NCI-H2029 (cell line): ENCODE measurements at places on chromosomes 11 and 22.
A peak's percentile ranks its signal among the peaks of the same experiment; 100 is the strongest.

DNA sequence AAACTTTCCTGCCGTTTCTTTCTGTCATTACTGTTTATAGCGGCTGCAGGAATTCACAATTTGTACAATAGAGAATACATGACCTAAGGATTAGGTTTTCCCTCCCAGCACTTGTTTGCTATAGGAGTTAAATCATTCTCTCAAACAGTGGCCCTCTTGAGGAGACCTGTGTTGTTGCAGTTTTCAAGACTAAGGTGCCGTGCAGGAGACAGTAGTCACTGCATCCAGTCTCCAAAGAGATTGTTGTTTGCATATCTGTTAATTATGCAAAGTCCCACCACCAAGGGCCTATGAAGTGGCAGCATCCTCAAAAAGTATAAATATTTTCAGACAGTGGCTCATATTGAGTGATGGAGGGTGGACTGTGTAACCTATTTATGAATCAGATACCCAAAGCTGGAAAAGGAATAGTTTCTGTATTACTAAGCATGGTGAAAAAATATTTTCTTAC lies 2.3 kb downstream of the PRSS23 start:
- DNase-seq = peak; percentile 4

GRCh38 chr22:17334059-17334458 lies 35.2 kb upstream of the CECR2 start:
- no peak for DNase-seq

DNA sequence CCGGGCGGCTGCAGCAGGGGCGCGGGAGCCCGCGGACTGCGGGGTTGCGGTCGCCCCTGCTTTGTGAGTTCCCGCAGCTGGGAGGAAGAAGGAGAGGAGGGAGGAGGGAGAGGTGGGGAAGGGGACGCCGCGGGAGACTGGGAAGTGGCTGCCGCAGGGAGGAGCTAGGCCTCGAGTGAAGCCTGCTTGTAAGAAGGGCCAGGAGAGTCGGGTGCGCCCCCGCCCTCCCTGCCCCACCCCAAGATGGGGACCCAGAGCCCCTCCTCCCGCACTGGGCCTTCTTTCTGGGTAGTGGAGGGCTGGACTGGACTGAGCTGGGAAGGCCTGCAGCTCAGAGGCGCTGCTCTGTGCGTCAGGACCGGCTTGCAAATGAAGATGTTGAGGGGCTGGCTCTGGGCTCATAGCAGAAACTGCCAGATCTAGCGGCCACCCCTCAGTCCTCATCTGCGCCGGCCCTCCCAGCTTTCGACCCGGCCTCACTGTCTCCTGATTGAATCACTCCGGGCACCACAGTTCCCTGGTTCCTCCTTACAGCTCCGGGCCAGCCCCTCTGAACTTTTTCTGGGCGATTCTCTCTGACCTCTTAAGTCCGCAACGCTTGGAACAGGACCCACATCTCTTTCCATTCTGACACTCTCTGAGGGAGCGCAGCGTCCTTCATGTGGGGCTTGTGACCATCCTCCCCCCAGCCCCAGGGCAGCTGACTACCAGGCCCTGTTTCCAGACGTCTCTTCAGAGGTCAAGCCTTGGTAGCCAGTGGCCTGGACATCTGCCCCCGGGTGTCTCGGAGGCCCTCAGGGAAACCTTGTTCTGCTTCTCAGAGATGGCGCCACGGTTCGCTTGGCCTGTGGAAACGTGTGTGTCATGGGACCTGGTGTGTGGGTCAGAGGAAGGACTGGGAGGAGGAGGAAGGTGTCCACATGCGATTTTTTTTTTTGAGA lies 21.9 kb downstream of the SERPINH1 start:
- no peak for DNase-seq

DNA sequence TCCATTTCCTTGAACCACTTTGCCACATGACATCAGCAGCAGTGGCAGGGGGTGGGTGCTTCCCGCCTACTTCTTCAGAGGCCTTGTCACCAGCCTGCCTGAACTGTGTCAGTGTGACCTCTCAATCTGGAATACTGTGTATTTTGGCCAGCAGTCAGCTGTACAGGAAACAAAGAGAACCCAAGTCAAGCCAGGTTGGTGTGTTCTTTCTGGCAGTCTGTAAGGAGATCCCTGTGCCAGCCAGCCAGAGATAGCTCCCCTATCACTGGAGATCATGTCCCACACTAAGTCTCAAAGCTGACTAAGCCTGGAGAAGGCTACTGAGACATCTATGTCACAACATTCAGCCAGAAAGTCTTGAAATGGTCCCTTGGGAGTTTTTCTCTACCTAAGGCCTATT lies 142.1 kb downstream of the TRPC6 start:
- peak; percentile 86 for DNase-seq

DNA sequence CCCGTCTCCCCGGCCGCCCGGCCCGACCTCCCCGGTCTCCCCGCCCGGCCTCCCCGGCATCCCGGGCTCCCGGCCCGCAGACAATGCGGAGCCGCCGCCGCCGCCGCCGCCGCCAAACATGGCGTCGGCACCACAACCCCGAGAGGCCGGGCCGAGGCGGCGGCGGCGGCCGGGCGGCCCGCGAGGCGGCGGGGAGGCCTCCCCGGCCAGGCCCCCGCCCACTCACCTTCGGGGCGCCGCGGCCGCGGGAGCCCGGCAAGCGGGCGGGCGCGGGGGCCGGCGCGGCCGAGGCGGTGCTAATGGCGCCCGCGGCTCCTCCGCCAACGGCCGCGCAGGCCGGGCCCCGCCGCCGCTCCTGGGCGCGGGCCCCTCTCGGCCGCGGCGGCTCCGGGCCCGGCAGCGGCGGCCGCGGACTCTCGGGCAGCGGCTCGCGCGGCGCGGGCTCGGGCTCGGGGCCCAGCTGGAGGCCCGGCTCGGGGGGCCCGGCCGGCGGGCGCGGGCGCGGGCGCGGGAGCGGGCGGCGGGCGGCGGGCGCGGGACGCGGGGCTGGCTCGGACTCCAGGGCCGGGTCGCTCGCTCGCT lies 311 bp downstream of the BRD1 start:
- no peak for DNase-seq

- peak; percentile 46 for DNase-seq
Measured at GRCh38 chr22:24810043-24810749, 4.2 kb downstream of the SGSM1 start.

DNA sequence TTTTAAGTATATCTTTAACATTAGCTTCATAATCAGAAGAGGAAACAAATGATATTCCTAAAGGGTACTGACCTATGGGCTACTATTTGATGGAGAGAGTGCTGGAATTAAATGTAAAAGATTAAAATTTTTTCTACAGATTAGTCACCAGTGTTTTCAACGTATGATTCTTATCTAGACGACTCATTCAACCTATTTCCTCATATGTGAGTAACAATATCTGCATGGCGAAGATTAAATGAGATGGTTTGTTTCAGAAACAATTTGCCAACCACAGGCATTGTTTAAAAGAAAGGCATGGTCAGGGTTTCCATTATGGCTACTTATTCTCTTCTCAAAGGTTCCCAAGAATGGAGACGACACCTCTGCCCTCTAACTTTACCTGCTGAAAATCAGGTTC lies 20.4 kb downstream of the OR56B4 start:
- DNase-seq = no peak

DNA sequence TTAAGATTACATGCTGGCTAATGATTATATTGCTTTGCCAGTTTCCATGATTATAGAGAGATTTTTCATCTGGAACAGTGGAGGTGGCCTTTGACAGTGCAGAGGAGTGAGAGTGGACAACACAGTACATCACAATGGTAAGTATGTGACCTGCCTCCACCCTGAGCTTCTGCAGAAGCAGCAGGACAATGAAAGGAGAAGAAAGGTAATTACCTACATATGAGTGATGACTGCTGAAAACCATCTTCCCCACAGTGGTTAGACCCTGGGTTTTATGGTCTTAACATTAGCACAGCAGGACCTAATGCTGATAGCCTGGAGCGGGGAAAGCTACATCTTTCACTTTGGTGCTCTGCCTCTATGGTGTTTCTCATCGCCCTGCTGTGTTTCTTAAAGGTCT lies 454.7 kb upstream of the DDI1 start:
- DNase-seq = no peak

DNA sequence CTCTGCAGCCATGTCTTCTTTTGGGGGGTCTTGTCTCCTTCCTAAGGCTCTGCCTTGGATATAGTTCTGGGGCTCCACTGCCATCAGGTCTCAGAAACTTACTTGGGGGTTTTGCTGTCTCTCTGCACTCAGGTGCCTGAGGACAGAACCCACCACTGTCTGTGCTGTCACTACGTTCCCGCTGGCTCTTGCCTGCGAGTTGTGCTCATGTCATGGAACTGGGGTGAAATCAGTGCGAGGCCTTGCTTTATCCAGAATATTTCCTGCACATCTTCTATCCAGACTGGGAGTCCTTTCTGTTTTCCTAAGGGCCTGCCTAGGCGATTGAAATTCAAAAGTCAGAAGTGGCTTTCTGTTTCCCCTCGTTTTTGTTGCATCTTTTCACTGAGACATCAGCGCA lies 6.6 kb upstream of the USP2 start:
- DNase-seq = no peak

DNA sequence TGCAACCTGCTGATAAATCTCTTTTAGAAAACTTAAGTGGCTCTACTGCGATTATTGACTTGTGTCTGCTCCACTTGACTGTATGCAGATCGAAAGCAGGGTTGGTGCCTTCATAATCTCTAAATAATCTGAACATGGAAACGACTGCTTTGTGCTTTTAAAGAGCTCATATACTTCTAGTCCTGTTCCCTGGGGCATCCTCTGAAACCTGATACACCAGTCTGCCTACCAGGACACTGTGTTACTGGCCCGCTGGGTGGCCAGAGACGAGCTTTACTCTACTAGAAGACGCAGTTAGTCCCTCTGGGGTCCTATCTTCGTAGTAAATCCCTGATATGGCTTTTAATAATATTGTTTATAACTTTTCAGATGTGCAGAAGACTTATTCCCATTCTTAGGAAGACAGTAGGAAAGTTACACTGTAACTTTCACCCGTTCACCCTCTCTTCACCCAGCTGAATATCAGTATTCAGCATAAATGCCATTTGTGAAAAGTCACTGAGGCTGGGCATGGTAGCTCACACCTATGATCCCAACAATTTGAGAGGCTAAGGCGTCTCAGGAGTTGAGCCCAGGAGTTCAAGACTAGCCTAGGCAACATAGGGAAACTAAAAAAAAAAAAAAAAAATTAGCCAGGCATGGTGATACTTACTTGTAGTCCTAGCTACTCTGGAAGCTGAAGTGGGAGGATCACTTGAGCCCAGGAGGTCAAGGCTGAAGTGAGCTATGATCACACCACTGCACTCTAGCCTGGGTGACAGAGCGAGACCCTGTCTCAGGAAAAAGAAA lies 9.0 kb upstream of the HTR3B start:
- no peak for DNase-seq

GRCh38 chr11:8671651-8672062 lies 10.8 kb downstream of the TRIM66 start:
- DNase-seq = no peak

DNA sequence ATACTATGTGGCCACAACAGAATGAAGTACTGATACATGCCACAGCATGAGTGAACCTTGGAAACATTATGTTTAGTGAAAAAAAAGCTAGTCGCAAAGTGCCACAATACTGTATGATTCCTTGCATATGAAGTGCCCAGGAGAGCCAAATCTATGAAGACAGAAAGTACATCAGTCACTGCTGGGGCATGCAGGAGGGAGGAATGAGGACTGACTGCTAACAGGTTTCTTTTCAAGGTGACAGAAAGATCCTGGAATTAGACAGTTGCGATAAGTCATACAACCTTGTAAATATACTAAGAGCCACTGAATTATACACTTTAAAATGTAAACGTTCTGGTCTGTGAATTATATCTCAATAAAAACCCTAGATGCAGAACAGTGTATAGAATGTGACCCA lies 11.8 kb upstream of the C11orf91 start:
- no peak for DNase-seq

DNA sequence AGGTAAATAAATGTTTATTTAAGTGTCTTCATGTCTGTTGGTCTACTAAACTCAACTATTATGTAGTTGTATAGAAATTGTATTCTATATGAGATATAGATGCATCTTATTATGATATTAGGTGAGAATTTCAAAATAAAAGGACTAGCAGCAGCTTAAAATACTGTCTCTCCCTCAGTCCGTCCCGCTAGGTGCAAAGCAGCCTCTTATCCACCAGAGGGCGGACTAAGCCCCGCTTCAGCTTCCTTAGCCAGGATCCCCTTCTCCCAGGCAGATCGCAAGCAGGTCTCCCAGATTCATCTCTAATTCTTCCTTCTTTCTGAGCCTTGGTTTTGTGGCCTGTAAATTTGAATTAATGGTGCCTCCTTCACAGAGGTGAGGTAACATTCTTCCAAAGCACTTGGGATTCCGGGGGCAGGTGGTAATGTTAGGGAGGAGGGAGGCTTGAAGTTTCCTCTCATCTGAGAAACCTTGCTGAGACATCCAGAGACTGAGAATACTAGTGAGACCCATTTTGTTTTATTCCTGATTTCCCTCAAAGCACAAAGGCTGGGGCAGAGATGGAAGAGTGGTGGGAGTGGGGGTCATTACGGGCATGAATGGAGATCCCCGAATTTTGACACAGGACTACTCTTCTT lies 13.5 kb upstream of the INSC start:
- DNase-seq = peak; percentile 40

DNA sequence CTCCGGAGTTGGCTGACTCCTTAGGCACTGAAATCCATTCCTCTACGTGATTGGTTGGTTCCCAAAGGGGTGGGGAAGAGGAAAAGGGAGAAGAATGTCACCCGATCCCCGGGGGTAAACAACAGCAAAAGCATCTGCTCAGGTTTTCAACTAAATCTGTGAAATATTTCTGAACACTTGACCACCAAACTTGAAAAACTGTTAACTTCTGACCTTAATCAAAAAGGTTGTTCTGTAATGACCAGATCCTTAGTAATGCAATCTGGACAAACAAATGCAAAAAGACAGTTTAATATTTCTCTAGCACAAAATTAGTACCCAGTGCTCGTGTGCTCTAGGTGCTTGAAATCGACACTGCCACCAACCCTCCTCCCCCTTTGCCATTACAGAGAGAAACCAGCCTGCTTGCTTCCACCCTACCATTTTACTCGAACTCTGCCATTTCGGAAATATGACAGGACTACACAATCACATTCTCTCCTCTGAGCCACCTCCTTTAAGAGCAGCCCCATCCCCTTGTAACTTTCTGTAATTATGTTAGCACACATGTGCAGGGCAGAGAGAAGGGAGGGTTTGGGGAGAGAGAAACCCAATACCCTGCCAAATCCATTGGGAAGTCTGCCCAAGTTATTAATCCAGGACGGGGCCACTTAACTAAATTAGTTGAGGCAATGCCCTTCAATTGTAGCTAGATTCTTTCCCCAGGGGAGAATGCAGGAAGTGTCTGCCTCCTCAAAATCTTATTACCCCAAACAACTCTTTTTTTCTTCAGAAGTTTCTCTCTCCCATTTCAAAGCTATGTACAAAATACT lies 113.8 kb downstream of the RBFOX2 start:
- DNase-seq = peak; percentile 86

- DNase-seq = no peak
Measured at GRCh38 chr11:122160841-122161590, 45.0 kb upstream of the BLID start.

- DNase-seq = no peak
Measured at GRCh38 chr11:45730014-45730413, 64.6 kb upstream of the CHST1 start.

DNA sequence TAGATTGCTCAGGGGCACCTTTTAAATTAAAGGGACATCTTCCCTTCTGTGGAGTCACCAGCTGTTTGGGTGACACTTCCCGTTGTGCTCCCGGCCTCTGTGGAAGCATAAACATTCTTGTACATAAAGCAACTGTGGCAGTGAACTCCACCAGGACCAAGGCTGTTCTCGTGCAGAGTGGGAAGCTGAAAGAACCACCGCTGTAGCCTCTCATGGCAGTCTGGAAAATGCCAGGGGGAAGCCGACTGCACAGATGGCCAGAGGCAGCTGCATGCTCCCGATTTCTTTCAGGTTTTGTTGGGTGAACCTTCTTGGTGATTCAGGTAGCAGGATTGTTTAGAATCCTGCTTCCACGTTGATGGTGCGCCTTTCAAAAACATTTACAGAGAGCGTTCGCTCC lies 10.3 kb downstream of the UBASH3B start:
- no peak for DNase-seq
